ENCODE measurements at places on chromosomes 3 and 15.

DNA sequence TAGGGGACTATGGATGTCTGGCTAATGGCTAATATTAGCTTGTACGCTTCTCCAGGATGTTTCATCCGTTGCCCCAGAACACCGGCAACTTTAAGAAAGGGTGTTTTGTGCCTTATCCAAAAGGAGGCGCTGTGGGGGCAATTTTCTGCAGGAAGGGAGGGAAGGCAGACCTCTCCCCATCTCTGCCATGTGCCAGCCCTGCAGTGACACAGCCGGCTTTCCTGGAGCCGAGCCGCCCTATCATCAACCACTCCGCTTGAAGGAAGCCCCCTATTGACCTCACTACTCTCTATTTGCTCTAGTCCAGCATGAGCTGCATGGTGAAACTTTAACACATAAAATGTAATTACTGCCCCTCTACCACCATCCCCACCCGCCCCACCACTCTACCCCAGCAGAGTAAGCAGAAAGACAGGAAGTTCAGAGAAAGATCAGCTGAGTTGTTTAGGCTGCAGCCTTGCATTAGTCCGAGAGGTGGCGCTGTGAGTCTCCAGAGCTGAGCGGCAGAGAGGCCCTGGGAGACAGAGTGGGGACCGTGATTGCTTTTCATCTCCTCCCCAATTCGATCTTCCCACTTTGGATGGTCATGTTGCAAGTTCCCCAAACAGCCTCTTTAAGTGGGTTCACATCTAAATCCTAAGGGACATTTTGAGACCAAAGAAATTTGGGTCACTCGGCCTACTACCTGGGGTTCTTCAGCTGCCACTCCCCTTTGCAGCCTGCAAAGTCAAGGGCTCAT, 24.5 kb upstream of the RAD18 start:
- DNase-seq = no peak

DNA sequence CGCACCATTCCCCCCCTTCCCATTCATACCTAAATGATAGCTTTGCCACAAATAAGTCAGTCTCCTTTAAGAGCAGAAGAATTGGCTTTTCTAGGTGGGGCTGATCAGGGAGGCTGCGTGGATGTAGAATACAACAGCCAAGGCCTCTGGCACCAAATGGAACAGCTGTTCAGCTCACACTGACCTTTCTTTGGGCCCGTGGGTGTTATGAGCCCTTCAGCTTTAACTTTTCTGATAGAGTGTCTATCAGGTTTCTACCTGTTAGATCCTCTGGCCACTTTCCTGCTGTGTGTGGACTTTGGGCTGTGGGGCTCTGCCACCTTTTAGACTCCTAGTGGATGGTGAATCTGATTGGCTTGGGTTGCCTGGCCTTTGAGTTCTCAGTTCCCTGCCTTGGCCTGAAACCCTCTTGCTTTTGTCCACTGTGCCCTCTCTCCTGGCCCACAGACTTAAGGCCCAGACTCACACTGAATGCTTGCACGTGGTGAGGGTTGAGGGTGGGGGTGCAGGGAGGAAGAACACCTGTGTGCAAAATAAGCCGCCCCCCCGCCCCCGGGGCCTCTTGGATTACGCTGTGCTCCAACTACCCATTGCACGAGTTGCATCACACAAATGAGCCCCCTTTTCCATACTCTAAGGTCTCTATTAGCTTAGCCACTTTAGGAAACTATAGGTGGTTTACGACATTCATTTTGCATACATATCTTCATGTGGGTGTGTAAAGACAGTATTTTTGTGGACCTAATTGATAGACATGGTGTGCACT, 1.3 kb upstream of the RFX7 start:
- no peak for DNase-seq

DNA sequence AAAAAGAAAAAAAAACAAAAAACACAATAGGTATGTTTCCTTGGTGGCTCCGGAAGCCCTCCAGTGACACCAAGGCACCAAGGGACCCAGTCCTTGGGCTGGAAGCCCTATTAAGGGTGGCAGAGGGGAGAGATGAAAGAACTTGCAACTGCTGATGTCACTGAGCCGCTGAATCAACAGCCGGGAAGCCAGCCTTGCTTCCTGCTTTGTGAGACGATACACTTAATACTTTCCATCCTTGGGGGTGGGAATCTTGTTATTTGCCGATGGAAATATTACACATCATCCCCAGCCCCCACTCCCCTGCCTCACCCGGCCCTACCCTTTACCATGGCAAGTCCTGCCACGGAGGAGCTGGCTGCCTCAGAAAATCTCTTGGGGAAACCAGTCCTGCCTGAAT, 5.6 kb upstream of the ISLR2 start:
- DNase-seq = no peak

DNA sequence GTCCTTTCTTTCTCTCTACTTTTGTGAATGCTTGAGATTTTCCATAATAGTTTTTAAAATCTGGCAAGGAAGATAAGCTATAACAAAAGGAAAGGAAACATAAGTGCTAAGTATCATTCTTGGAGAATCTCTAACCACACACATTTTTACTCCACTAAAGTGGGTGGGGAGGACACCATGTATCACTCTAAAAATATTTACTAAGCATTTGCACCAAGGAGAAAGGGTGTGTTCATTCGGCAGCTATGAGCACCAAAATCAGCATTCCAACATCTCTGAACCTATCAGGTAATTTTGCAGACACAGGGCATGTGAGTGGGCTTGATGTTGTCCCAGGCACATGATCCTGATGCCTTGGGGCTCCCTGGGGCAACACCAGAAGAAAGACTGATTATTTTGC, 5.5 kb downstream of the B4GALT4 start:
- DNase-seq = no peak

DNA sequence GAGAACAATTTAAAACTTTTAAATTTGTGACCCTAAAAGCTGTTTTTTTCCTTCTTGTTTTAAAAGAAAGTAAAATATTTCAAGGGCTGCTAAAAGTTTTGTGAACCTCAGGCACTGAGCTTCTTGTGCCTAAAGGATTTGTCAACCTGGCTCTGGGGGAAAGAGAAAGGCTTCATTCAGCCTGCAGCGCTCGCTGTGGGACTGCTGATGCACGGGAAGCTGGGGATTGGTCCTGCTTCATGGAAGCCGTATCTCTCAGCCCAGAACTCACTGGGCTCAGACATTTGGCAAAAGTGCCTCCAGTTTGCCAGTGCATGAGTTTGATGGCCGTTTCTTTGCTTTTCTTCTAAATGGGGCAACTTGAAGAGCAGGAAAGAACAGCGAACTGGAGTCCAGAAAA, 30.8 kb downstream of the TPRG1 start:
- DNase-seq = no peak

- DNase-seq = no peak
These were observed 6.8 kb downstream of the PRRT3 start for GRCh38 chr3:9945358-9945757.

GRCh38 chr15:36335224-36335623, 244.2 kb upstream of the CDIN1 start:
- no peak for DNase-seq

DNA sequence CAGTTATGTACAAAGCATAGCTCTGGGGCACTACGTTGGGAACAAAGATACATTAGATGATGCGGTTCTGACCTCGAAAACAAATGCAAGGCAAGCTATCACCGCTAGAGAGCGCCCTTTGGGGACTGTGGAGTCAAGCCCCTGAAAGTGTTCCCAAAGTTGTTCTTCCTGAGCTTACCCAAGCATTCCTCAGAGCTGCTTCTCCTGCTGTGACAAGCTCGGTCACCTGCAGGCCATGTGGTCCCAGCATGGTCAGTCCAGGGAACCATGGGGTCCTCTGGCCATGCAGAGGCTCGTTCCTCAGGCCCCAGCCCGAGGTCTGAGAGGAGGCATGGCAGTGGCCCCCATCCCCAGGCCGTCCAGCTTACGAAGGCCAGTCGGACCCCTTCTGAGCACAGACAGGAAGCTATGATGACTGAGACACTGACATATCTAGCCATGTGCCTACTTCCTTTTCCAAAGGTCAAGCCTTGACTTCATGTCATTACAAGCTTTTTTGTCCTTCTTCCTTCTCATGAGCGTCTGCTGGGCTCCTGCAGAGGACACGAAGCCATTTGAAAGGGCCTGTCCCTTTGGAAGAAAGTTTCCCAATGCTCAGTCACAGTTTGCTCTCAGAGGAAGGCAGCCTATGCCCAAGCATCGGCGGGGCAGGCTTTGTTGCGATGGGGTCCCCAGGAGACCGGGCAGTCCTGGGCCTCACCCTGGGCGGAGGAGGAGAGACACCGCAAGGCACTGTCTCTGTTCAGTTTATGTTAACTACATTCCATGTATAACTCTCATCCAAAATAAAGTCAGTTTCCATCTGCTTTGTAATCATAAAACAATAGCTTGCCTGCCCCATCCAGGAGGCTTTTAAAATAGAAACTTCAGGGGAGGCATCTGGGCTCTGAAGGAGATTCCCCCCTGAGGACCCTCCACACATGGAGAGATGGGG, 79.3 kb downstream of the ATP10A start:
- DNase-seq = no peak

DNA sequence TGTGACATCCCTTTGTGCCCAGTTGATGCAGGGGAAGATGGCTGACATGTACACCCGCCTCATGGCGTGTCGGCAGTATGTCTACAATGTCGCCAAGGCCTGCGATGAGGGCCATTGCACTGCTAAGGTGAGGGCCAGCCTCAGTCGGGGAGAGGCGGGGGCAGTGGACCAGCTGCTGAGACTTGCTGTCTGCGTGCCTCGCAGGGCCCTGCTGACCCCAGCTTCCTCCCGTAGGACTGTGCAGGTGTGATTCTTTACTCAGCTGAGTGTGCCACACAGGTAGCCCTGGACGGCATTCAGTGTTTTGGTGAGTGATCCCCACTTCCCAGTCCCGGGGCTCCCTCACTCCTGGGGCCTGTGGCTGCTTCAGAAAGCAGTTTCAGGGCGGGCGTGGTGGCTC, 10.5 kb downstream of the IVD start:
- DNase-seq = no peak
